ENCODE measurements at places on chromosomes 3 and 15.

GRCh38 chr3:129614435-129614834 is 8.0 kb upstream of the PLXND1 start:
- DNase-seq, result no peak

GRCh38 chr15:92770641-92771040 is 115.1 kb upstream of the FAM174B start:
- DNase-seq, result no peak

DNA sequence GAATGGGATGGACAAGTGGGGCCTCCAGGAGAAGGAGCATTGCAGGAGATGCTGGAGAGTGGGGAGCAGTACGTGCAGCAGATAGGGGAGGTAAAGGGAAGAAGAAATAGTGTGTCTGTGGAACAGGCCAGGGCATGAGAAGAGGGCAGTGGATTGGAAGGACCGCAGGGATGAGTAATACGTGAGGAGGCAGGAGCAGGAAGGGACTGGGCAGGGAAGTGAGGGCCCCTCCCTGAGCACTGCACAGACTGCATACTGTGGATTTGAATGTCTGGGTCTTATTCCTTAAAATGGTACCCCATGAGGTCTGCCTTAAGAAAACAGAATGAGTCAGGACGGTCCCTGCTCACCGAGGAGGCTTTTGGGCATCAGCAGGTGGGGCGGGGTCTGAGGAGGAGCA is 210.0 kb upstream of the NDN start:
- DNase-seq, result no peak

DNA sequence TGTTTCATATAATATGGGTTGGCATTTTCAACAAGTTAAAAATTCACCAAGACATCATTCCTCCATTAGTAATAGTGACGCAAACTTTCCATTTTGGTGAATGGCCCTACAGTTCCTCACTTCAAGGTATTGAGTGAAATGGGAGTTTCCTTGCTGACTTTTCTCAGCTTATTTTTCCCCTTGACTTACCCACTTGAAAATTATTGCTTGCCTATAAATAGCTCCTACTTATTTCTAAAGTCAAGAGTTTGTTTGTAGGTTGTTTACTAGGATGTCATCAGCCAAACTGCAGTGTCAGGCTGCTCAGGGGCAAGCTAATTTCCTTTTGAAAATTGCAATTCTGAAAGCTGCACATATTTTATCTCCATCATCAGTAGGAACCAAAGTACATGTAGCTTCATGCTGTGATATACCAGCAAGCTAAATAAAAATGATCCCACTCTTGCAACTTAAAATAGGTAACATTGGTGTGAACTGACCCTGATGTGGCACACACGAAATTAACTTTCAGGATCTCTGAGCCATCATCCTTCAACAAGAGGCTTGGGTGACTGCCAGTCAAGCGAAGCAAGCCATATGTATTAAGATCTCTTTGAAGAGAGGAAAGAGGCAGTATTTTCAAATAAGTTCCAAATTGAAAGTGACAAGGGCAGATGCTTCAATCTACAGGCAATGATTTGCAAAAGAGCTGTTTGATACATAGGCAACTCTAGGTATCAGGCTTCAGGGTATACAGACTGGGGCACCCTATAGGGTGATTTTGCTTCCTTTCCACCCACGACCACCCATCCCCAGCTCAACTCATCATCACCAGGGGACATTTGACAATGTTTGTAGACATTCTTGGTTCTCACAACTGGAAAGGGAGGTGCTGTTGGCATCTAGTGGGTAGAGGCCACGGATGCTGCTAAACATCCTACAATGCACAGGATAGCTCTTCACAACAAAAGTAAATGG is 66.8 kb upstream of the RASGRP1 start:
- DNase-seq, result no peak

DNA sequence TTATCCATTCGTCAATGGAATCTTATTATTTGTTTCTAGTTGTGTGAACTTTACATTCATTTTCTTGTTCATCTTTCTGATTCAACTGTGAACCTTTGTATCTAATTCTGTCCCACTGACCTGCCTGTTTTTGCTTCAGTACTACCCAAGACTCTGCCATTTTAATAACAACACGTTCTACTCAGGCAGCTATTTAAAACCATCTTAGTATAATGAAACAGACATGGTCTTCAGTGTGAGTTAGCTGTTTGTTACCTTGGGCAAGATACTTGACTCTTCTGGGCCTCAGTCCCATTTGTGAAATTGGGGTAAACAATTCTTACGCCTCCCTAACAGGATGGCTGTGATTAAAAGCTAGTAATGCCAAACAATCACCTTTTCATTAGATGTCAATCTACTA is 1.6 kb downstream of the BTBD1 start:
- no peak for DNase-seq

DNA sequence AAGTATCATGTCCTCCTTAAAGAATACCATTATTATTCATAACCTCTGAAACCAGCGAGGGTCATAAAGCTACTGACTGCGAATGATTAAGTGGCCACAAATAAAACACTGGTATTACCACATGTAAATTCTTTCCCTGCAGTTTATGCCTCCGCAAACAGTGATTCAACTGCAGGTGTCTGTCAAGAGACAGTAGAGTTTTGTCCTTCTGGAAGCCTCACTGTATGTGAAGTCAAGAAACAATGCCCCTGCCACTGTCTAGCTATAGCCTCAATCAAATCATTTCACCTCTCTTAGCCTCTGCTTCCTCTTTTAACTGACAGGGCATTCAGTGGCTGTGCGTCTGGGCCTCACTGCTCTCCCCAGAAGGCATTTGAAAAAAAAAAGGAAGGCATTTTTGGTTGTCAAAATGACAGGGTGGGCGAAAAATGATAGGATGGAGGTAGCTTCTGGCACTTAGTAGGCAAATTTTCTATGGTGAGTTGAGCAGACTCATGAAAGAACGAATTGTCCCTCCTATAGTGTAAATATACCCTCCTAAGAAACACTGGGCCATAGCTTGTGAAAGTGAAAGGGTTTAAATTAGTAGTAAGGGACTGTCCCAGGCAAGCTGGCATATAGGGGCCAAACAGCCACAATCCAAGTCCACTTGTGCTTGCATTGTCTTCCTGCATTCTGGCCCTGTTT is 66.7 kb downstream of the FILIP1L start:
- no peak for DNase-seq

GRCh38 chr3:155843569-155843968 is 10.7 kb downstream of the SLC33A1 start:
- no peak for DNase-seq

DNA sequence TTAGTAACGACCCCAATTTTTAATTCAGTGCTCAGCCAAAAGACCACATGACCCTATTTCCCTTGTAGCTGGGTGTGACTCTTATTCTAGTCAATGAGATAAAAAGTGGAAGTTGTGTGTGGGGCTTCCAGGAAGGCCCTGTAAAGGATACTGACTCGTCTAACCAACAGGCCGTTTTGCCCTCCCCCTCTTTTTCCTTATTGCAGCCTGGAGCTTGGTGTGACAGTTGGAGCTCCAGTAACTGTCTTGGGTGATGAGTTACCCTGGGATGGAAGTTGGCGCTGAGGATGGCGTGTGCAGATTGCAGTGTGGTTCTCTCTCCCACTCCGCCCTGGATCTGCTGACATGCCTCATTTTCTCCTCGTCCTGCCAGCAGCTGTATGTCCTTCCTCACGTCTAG is 209.3 kb upstream of the PROK2 start:
- DNase-seq, result no peak

All from H7 (cell line).